ENCODE measurements at places on chromosomes 6 and 20. TPM values are rescaled to one million over a fixed set of nuclear protein-coding genes. Genes with fewer than 3 reads are reported as not detected.
A peak's percentile ranks its signal among the peaks of the same experiment; 100 is the strongest.

DNA sequence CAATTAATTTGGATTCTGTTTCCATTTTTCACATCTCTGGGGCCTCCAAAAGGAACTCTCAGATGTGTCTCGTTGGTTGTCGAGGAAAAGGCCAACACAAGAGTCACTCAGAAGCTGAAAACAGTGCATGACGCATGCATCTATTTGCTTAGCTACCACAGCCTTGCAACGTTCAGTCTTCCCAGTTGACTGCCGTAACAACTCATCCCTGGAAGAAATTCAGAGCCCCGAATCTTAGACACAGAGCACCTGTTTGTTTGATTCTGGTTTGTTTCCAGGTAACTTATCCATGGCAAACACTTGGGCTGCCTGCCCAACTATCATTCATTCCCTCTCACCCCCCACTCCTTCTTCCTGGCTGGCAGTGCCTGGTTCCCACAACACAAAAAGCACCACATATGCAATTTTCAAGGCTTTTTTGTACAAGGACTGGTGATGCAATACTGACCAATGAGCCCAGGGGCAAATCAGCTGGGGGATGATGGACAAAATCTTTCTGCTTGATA is 60.5 kb downstream of the ZMYND8 start:
- H3K27me3 ChIP-seq, result no peaks in the 10 kb centered on the region
- H3K4me3 ChIP-seq, result no peak overlapping the region
- H3K27ac ChIP-seq, result no peak overlapping the region
- no peaks in the 10 kb centered on the region for H3K4me1 ChIP-seq

The TAF8 gene
- 29.5 TPM for total RNA-seq

GRCh38 chr20:50541606-50542041 is 31.4 kb downstream of the PTPN1 start:
- no peaks in the 10 kb centered on the region for H3K27me3 ChIP-seq
- DNase-seq, result peak; percentile 43
- peak overlapping the region; percentile 45 for H3K4me3 ChIP-seq
- peak overlapping the region; percentile 93 for H3K27ac ChIP-seq

- no peak for DNase-seq
- no peak overlapping the region for H3K27ac ChIP-seq
- H3K4me1 ChIP-seq, result no peaks in the 10 kb centered on the region
- no peaks in the 10 kb centered on the region for H3K36me3 ChIP-seq
- H3K4me3 ChIP-seq, result no peak overlapping the region
Observed at GRCh38 chr6:73177221-73177944, 47.9 kb downstream of the KHDC1L start.

- H3K4me1 ChIP-seq, result no peaks in the 10 kb centered on the region
- no peaks in the 10 kb centered on the region for H3K36me3 ChIP-seq
- H3K27me3 ChIP-seq, result no peaks in the 10 kb centered on the region
- peak; percentile 22 for DNase-seq
Observed at GRCh38 chr20:6178537-6178936, 55.7 kb upstream of the FERMT1 start.

DNA sequence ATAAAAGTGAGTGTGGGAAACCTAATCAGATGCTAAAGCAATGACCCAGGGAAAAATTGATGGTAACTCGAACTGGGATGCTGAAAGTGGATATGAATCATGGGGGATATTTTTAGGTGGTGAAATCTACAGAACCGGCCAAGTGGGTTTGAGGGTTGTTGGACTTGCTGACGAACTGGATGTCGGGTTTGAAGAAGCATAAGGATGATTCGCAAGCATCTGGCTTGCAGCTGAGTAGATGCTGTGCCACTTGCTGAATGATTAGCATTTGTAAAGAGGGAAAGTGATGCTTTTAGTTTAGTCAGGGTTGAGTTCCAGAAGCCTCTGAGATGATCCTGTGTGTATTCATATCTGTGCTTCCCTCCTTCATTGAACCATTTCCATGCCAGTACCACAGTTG is 54.9 kb downstream of the UBR2 start:
- H3K4me3 ChIP-seq, result no peak overlapping the region
- no peak for DNase-seq
- peaks cover 9% of the 10 kb centered on the region for H3K36me3 ChIP-seq
- H3K27ac ChIP-seq, result no peak overlapping the region

The VSTM2L gene
- 0.69 TPM for total RNA-seq

The SIRPD gene
- not detected for total RNA-seq

DNA sequence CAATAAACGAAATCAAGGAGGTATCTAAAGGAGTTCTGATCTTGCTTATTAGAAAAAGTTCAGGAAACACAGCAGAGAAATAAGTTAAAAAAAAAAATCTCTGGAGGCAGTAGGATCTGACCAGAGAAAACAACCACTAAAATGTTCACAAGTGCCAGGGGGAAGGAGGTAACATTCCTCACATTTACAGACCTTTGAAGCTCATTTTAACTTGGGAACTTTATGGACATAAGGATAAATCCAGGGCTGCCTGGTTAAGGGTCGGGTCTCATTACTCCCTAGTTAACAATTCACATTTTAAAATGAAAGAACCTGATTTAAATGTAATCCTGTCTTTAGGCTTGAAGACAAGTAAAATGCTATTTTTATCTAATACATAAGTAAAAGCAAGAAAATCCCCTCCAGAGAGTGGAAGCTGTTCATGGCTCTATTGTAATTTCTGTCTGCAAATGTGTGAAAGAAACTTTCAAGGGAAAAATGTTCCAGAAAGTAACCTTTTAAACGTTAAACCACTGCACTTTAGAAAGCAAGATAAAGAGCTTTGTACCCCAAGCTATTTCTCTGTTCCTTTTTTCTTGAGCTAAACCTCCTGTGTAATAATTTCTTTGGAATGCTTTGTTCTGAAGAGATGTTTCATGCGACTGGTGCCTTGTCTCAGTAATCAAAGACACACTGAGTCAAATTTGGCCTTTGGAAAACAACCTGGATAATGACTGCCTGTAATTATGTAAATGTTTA is 38.2 kb downstream of the MYLIP start:
- no peak overlapping the region for H3K4me3 ChIP-seq
- no peak for DNase-seq
- H3K36me3 ChIP-seq, result no peaks in the 10 kb centered on the region
- H3K4me1 ChIP-seq, result no peaks in the 10 kb centered on the region

All from HCT116 (cell line).